NCI-H510A treated with DMSO at 0.1 percent for 48 hours (cell line): ENCODE measurements at places on chromosomes 5 and 9.

- DNase-seq: no peak
These were observed 203.5 kb upstream of the RGMB start for GRCh38 chr5:98570010-98570409.

- DNase-seq: no peak
These were observed 43.7 kb upstream of the ABL1 start for GRCh38 chr9:130791303-130791894.

GRCh38 chr5:138968601-138969000 lies 93.5 kb upstream of the LRRTM2 start:
- no peak for DNase-seq

DNA sequence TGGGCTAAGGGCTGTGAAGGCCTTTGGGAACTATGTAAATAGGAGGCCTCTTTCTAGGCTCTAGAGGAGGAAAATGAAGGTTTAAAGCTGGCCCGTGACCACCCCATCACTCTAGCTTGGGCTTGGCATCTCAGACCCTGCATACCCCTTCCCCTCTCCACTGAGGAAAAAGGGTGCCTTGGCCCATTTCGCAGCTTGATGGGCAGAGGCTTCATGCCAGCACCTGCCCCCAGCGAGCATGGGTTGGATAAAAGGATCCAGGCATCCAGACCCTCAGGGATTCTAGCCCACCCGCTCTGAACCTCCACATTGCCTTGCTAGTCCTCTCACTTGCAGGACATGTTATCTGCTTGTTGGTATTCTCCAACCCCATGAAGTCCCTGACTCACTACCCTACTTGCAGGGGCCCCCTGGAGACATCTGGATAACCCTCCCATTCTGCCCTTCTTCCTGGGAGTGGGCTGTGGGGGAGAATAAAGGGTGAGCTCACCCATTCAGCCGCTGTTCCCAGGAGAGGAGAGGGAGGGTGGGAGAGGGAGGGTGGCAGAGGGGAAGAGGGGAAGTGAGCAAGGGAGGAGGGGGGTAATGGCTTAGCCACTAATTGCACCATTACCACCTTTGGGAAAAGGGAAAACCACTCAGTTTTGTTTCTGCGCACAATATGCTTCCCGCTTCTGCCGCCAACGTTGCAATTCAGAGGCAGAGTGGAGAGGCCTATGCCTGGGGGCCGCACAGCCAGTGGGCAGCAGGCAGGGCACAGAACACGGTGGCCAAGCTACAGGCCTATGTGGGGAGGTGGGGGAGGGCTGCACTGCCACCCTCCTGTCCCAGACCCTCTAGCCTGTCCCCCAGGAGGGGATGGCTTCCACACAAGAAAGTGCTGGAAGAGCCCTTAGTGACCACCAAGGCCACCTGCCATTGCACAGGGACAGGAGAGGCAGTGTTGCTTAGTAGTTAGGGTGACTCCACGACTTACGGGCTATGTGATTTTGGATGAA lies 2.1 kb upstream of the CAMK2A start:
- no peak for DNase-seq

GRCh38 chr5:2158109-2158508 lies 275.4 kb upstream of the IRX4 start:
- DNase-seq: no peak
